ENCODE measurements at places on chromosomes 16 and 17.

DNA sequence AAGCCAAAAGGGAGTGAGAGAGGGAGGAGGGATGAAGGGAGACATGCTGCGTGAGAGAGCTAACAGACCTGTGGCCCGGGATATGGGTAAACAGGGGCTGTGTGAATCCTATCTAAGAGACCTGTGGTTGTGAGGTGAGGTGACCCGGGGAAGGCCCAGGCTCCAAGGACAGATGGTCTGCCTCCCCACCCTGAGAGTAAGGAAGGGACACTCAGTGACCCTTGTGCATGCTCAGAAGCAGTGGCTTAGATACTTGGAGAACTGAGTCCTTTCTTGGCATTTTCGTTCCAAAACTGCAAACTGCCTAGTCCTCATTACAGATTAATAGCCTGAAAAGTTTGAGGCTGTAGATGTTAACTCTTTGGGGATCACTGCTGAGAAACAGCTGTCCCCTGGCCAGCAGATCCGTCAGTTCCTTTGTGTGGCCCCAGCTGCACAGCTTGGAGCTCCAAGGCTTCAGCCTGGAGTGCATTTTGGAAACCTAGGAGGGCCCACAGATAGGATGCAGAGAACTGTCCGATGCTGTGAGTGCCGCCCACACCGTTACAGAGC lies 121.6 kb downstream of the SMG6 start:
- no peak for DNase-seq

DNA sequence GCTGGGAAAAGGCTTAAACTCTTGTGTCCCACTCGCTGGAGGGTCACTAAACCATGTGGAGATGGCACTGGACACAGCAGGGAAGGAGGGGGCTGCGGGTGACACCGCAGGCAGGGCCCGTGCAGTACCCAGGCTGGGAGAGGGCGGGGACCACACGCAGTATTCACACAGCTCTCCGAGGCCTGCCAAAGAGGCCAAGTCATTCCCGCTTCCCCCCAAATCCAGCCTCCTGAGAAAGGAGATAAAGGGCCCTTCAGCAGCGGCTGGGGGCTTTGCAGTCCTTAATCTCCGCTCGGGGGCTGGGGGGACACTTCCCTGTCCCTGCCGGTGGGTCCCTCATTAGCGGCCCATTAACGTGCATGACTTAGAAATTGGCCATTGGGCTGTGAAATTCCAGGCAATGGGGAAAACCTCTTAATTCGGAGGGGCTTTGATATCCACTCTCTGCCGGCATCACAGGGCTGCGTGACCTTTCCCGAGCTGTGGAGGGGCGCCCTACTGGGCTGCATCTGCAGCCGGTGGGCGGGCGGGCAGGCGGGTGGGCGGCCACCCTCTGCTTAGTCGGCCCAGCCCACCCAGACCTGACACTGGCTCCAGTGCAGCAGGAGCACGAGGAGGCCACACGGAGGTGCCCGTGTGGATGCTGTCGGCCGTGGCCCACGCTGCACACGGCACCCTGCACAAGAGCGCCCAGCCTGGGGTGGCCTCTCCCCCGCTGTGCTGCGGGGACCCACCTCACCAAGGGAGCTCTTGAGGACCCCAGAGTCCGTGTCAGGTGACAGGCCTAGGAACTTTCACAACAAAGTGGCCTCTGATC lies 2.6 kb upstream of the SLC38A8 start:
- no peak for DNase-seq

DNA sequence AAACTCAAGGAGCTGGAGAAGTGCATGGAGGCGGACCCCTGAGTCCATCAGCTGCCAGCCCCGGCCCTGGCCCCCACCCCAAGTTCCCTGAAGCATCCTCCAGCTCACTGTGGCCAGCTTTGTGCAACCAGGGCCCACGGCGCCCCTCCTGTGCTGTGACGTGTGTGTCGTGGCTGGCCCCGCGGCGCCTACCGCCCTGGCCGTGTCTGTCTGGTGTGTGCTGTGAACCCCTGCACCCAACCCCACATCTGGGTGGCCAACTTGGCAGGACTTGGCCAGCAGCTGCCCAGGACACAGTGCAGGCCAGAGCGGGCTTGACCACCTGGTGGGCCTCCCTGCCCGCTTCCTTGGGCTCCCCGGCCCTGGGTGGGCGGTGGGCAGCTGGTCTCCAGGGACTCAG lies 3.2 kb downstream of the TSR3 start:
- DNase-seq = no peak

- DNase-seq = no peak
Measured at GRCh38 chr17:32575852-32576251, 89.1 kb downstream of the CDK5R1 start.

GRCh38 chr16:20844588-20844987 lies 38.3 kb downstream of the REXO5 start:
- DNase-seq = no peak

DNA sequence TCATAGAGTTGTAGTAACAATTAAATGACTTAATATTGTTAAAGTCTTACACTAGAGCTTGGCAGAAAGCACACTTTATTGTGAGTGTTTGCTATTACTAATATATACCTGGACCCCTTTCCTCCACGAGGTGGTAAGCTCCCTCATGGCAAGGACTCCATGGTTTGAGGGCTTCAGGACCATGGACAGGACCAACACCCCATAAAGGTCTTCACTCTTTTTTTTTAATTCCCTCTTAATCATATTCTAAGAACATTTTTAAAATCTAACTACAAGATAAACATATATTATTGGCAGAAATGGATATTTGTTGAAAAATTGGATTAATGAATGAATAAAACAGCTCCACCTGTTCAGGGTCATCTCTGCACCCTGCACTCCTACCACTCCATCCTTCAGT lies 154.5 kb downstream of the CBLN1 start:
- DNase-seq = no peak

DNA sequence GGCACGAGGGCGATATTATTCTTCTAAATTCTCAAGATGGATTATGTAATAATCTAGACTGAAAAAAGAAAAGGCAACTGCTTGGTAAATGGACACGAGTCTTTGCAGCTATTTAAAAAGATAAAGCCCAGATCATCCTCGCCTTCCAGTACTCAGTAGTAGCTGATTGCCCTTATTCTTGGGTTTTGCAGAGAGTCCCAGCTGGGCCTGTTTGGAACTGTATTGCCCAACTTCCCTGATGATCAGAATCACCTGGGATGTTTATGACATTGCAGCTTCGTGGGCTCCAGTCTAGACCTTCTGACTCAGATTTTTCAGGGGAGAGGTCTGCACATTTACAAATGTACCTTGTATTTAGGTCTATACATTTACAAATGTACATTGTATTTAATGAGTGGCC lies 213.5 kb downstream of the RAB11FIP4 start:
- DNase-seq = no peak

- DNase-seq = no peak
Measured at GRCh38 chr17:68176718-68177117, 71.1 kb upstream of the AMZ2 start.

DNA sequence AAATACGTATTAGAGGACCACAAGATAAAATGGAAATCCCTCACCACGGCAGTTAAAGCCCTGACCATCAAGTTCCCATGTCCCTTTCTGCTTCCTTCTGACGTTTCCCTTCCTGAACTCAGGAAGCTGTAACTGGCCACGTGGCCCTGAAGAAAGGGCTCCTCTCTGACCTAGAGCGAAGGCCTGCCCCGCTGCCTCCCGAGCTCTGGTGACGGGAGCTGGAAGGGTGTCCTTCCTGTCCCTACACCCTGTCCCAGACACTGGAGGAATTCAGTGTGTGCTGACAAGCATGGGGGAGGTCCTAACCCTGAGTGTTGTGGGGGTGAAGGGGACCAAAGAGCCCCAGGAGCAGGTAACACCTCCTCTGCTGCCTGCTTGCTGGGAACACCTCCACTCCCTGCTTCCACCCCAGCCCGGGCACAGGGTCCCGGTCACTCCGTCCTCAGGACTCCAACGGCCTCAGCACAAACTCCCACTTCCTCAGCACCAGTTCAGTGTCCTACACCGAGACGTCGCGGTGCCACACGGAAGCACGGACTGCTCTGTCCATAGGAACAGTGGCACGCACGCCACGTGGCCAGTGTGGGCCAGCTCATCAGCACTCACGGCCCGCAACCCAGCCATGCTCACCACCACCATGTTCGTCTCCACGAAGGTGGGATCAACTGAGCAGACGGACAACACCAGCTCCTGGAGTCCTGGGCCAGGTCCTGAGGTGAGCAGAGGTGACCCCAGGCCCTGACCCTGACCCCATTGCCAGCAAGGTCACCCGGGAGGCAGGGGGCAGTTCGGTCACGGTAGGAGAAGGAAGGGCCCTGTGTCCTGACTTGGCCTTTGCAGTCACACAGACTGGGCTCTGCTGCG lies 16.9 kb downstream of the TMEM235 start:
- DNase-seq = no peak

DNA sequence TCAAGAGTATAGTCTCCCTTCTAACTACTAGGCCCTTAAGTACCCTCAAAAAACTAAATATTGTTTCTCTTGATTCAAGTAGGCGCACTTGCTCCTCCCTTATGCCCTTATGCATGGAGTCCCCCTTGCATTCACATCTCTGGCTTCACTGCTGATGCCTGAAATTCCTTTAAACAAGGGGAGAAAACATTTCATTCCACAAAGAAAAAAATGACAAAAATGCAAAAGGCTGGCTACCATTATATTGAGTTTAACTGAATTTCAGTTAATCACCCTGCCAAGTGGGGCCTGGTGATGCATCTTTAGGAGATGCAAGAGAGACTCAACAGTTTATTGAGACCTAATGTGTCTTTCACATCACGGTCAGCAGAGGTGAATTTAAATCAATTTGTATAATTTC lies 35.6 kb downstream of the CRLF3 start:
- DNase-seq = no peak

GRCh38 chr16:19131825-19132218 lies 18.1 kb downstream of the ITPRIPL2 start:
- no peak for DNase-seq

All from gastrocnemius medialis (tissue), 4 donors.